ENCODE measurements at places on chromosomes 11 and 22.
A peak's percentile ranks its signal among the peaks of the same experiment; 100 is the strongest.

DNA sequence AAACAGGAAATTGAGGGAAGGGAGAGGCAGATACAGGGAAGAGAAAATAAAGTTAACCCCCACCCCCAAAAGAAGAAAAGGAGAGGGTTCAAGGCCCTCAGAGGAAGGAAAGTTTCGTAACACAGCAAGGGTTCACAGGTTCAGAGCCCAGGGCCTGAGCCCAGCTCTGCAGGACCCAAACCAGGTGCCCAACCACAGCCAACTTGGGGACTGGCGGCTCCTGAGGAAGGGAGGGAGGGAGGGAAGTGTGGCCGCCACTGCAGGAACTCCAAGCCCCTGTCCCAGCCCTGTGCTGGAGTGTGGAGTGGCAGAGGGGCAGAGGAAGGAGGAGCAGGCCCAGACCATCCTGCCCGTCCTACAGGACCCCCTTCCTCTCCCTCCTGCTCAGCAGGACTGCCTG lies 59.2 kb downstream of the ELFN2 start:
- DNase-seq: no peak

DNA sequence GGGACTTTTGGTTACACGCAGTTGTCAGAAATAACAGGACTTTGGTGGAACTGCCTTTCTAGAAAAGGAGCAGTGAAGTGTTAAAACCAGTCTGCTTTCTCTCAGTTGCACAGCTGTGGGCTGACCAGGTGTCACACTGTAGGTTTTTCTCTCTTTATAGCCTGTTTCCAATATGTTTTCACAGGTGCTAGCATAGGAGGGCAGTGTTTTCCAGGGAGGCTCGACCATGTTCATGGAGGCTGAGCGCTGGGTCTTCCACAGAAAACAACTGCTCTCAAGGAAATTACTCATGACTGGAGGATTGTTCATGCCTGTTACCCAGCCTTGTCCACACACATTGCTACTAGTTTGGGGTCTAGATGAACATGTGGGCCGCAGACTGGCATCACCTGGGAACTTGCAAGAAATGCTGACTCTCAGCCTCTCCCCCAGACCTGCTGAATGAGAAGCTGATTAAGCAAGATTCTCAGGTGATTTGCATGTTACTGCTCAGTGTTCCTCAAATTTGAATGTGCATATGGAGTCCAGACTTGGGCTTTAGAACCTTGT lies 157.7 kb downstream of the MAML2 start:
- peak; percentile 91 for DNase-seq

DNA sequence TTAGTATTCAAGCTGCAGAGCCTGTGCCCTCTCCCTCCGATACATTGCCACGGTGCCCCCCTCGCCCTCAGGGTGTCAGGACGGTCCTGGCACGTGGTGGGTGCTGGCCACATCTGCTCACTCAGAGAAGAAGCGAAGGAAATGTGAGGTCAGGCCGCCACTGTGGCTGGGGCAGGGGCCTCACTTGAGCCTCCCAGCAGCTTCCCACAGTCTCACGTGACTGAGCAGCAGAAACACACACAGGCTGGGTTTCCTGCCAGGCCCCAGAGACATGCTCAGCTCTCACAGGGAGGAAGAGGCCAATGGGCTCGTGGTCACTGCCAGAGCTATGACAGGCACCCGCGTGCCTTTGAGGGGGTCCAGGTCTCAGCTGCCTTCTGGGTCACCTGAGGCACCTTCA lies 37.9 kb upstream of the PRR5 start:
- DNase-seq: no peak

DNA sequence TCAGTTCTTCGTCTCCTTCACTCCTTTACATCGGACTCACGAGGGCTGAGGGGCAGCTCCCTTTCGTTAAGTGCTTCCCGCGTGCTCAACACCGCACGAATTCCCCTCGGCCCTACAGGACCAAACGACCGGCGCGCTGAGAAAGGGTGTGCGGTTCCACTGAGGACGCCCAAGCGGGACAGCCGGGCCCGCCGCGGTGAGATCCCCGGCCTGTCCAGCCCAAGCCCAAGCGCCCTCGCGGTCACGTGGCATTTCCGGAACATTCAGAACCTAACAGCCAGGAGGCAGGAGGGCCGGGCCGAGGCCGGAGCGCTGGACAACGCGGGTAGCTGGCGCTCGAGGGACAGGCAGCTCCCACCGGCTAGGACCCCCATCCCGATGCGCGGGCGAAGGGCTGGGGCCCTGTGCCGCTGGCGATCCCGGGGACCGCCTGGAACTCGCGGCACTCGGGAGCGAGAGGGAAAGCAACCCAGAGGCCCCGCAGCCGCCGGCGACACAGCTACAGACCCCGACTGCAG lies 737 bp upstream of the STIP1 start:
- DNase-seq: peak; percentile 74

GRCh38 chr11:22065472-22065871 lies 127.4 kb upstream of the ANO5 start:
- no peak for DNase-seq

- peak; percentile 93 for DNase-seq
Measured at GRCh38 chr11:129695571-129696308, 119.9 kb upstream of the TMEM45B start.

DNA sequence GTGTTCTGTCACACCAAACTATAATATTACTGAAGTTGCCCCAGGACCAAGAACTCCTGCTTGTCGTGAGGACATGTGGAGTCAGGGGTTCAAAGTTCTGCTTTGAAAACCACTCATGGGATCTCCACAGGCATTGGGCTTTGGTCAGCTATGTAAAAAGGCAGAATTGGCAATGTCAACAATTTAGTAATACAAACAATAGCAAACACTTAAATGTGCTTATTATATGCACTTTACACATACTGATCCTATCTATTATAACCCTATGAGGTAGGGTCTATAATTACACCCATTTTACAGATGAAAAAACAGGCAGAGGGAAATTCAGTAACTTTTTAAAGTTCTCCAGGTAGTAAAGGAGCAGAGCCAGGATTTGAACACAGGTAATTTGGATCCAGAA lies 94.6 kb downstream of the CCDC83 start:
- DNase-seq: no peak

DNA sequence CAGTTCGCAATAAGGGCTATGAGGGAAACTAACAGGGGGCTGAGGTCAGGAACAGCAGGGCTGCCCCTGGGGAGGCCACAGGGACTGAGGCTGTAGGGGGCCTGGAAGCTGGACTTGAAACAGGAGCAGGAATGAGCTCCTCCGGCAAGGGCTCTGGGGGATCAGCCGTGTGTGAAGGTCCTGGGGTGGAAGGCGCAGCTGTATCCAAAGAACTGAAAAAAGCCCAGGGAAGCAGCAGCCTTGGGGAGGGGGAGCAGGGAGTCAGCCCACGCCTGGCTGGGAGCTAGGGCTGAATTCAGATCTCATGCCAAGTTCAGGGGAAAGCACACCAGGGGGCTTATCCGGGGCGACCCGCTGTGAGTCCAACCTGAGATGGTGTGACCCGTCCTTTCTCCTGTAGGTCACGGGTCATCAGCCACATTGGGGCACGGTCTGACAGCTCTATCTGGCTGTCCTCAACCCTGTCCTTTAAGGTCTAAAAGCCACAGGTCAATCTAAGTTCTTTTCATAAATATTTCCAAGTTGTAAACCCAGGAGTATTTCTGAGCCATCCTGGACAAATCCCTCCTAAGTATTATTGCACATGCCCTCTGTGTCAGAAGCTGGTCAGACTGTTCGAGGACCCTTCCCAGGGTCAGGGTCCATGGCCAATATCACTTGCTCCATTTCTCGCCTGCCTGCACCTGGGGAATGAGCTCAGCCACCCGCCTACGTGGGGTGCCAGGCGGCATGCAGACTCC lies 18.0 kb downstream of the TP53AIP1 start:
- no peak for DNase-seq

DNA sequence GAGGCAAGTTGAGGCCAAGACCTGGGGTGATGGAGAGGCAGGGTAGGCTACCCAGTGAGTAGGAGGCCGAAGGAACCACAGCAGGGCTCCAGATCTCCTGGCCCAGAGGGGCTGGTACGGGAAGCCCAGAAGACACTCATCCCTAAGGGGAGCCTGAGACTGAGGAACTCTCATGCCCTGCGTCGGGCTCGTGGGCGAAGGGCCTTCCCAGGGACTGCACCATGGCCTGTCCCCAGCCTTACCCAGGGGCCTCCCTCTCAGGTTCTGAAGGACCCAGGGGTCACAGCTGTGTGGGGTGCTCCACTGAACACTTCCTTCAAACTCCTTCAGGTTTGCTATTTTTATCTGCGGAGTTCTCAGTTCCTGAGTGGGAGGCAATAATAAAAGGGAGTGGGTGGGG lies 15.8 kb upstream of the SYT12 start:
- DNase-seq: no peak

DNA sequence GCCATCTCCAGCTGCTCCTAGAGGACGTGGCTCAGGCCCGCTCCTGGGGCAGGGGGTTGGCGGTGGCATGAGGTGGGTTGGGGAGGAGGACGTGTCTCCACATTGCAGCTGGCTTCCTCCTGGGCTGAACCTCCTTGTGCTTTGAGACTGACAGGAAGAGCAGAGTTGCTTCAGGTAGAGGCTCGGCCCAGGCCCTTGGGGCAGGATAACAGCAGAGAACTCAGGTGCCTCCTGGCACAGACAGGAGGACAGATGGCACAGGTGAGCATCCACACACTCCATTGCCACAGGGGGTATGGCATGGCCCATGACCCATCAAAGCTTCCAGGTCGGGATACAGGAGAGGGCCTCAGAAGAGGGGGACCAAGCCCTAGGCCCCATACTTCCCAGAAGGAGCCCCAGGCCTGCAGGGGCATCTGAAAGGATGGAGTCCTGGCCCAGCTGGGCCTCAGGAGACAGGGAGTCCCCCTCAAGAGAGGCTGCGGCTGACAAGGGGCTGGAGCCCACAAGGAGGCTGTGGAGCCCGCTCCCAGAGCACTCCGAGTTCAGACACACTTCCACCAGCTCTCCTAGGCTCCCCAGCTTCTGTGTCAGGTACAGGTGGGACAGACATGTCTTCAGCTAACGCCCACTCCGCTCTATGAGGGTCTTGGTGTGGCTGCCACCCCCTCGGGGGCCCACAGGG lies 2.0 kb upstream of the KLHL35 start:
- no peak for DNase-seq

- no peak for DNase-seq
Measured at GRCh38 chr11:70462818-70463477, 64.6 kb downstream of the CTTN start.

DNA sequence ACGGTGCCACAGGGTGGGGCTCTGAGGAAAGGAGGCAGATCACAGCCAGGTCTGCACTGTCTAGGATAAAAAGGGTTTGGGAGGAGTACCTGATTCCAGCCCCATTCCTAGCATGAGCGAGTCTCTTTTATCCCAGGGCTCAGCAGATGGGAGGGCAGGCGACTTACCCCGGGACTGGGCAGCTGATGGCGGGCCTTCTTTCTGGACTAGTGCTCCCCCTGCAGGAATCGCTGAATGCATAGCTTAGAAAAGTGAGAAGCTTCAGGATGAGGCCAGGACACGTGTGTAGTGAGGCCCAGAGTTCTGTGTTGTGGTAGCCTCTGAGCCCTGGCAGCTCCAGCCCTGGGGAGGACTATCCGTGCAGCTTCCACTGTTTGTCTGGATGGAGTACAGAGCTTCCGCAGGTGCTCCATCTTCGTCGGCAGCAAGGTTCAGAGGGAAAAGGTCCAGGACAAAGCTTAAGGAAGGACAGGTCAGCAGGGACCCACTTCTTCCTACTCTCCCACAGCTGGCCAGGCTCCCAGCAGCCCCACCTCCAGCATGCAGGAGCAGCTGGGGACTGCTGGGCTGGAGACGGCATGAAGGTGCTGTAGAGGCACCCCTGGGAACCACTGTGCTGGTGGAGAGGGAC lies 30.4 kb downstream of the COMMD9 start:
- peak; percentile 65 for DNase-seq

DNA sequence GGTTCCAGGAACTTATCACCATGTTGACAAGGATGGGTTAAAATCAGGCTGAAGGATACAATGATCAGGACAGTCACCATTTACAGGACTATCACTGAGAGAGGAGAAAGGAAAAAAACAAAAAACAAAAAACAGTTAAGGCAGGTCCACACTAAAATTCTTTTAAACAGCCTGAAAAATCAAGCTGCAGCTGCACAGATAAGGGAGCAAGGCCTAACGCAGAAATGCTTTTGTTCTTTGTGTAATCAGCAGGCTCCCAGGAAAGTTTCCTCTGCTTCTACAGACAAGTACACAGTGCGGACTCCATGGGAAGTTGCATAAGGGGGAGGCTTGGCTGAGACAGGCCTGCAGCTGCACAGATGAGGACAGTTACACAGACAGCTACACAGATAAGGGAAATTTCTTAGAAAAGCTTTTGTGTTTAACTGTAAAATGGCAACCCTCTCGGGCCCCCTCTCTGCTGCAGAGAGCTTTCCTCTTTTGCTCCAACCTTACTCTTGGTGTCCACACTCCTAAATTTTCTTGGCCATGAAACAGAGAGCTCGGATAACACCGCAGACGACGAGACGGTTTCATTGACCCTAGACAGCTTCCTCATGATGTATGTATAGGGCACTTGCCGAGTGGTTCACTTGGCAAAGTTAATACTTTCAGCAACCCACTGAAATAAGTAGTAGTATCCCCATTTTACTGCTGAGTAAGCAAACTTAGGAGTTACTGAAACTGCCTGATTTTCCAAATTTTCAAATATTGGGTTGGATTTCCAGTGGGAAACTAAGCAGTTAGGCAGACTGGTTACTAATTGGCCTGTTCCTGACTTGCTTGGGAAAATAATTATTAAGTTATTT lies 45.5 kb downstream of the PIWIL3 start:
- DNase-seq: no peak

DNA sequence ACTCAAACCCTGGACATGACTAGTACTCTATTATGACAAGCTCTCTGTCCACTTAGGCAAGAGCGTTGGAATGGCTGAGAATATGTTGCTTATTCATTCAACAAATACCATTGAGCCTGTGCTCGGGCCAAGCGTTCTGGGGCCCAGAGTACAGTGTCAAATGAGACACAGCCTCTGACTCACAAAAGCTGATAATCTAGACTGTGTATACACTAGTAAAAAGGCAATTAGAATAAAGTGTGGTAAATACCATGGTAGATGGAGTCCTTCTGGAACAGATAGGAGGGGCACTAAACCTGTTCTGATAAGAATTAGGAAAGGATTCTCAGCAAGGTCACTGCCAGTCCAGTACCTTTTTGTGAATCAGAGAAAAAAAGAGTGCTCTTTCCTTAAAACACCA lies 24.7 kb downstream of the KCNE3 start:
- no peak for DNase-seq

- no peak for DNase-seq
Measured at GRCh38 chr11:26715133-26715532, 6.7 kb downstream of the SLC5A12 start.

DNA sequence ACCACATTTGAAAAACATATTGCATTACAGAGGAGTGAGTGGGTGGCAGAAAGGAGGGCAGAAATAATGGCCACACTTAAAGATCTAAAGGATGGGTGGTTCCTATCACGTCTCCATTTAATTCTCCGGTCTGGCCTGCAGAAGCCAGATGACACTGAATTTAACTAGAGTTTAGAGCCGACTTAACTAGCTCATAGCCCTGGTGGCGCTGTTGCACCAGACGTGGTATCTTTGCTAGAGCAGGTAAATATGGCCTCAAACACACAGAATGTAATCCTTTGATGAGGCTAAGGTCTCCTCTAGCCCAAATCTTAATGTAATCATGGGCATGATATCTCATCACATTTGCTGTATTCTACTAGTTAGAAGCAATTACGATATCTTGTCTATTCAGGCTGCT lies 51.5 kb upstream of the GAL start:
- DNase-seq: peak; percentile 77
